ENCODE measurements at places on chromosomes 1 and 21.
A peak's percentile ranks its signal among the peaks of the same experiment; 100 is the strongest.

GRCh38 chr1:54408147-54409066 is 2.2 kb upstream of the SSBP3 start:
- no peak for DNase-seq

GRCh38 chr1:154937988-154938386 is 1.5 kb upstream of the PMVK start:
- DNase-seq, result no peak

GRCh38 chr1:3779912-3780416 is 7.4 kb downstream of the SMIM1 start:
- DNase-seq, result no peak

DNA sequence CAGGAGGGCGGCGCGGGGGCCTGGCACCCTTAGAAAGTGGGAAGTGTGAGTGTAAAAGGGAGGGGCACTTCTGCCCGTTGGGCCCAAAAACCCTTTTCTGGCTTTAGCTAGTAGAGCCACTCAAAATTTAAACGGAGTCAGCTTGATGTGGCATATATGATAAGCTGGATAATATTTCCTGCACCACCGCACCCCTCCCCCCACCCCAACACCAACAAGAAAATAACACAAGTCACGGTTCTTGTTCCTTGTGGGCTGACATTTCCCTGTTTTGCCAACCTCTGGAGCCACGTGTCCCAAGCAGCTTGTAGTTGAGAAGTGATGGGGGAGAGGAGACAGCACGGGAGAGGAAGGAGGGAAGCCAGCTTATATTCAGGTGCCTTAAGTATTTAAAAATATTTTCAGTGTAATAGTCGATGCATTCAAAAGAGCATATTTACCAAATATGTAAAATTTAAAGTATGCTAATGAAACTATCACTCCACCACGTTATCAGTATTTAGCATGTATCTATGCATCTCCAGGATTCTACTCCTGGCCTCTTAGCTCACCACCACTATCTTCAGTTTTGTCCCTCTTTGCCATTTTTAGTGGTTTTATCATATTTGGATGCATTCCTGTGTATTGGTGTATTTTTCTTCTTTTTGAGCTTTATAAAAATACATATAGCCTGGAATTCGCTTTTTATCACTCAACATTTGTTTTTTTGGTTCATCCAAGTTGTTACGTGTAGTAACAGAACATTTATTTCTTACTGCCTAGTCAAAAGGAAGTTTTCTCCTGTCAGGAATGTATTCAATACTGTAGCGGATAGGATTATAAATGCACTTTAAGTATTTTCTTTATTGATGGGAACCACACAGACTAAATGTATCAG is 773 bp upstream of the DDX59 start:
- DNase-seq, result no peak

DNA sequence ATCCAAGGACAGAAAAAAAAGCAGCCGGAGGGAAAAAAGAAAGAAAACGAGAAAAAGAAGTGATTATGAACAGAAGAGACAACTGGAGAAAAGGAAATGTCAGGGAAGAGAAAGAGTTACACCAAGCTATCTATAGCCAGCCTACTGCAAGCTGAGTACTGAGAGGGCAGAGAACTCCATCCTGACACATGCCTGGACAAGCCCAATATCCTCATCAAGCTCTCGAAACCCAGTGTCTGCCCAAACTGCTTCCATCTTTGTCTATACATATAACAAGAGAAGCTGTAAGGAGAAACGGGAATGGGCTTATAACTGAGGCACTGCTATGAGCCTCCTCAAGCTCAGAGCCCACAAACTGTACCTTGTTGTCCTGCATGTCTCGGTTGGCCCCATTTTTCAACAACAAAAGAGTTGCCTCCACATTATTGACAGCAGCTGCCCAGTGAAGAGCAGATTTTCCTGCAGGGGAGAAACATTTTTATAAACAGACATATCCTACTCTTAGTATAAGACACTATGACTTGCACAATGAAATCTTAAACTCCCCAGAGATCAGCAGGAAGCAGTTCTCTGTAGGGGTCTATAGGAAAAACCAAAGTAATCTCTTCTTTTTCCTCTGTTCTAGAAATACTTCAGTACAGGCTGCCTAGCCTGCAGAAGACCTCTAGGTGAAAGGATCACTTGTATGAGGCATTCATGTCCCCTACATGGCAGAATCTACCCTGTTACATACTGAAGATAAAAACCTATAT is 21.2 kb upstream of the ADAM30 start:
- DNase-seq, result no peak

GRCh38 chr1:58574816-58575215 is 2.2 kb downstream of the TACSTD2 start:
- no peak for DNase-seq

DNA sequence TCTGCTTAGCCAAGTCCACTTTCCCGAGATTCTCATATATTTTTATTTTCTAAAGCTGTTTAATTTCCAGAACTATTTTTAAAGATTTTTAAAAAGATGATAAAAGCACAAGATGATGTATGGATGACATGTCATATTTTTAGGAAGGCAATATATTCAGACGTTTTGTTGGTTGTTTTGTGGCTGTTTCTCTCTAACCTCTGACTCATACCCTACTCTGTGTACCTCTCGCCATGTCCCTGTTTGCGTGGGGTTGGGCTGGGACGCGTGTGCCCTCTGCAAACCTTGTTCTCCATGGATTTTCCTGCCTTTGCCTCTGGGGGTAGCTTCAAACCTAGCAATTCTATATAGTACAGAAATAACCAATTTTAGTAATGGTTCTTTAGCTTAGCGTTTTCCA is 132.0 kb downstream of the GALNT2 start:
- DNase-seq, result no peak

- no peak for DNase-seq
Observed at GRCh38 chr1:202794051-202794740, 14.0 kb downstream of the KDM5B start.

DNA sequence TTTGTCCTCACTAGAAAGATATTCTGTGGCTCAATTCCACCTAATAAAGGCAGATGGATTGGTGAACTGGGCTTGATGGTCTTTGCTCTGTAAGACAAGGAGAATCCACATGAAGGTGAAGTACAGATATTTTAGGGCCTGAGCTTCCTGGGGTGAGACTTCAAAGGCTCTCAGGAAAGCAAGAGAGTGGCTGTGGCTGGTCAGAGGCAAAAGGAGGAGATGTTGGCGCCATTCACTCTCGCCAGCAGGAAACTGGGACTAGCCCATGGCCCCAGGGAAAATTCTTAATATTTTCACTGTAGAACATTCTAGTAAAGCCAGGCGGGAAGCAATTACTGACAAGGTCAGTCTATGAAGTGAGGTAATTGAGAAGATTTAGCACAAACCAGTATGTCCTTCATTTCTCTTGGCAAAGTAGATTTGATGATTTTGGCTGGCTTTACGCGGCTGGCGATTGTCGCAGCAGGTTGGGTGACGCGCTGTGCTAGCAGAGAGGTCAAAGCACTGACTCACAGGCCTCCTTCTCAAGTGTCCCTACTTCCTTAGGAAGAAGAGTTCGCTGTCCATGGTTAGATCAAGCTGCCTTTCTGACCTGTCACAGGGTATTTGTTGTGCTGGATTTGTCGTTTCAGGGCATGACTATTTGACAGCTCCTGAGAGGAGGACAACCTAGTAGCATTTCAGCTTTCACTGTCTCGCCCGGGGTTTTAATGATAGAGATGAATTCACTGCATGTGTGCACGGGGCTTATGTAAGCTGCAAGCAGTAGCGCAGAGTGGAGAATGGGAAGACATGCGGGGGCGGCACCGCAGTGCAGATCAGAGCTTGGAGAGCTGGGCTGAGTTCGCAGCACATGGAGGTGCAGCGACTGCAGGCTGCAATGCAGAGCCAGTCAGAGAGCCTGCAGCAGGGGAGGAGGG is 32.7 kb downstream of the XCL1 start:
- DNase-seq, result peak; percentile 60

DNA sequence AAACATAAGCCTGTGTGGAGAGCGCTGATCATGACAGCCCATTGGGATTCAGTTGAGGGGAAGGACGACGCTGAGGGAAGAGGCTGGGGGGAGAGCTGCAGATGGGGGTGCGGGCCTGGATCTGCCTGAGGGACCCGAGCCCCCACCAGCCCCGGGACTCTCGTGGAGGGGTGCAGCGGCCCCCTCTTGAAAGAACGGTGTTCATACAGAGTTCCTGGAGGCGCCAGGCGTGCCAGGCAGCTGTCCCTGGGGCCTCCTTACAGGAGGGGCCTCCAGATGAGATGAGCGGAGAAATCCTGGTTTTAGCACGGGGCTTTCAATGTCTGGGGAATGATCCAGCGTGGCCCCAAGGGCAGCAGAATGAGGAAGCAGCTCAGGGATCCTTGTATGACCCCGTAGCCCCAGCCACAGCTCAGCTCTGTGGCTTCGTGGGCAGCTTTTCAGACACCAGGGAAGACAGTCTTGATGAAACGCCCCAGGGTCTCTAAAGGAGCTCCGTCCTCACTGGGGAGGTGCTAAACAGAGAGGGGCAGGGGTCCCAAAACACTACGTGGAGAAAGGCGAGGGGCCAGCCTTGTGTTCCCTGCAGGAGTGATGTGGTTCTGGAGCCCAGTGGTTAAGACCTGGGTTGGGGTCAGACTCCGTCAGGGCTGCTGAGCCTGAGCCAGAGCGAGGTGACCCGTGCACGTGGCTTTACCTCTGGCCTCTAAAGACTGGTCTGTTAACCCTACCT is 7.2 kb upstream of the DSCAM start:
- DNase-seq, result no peak

DNA sequence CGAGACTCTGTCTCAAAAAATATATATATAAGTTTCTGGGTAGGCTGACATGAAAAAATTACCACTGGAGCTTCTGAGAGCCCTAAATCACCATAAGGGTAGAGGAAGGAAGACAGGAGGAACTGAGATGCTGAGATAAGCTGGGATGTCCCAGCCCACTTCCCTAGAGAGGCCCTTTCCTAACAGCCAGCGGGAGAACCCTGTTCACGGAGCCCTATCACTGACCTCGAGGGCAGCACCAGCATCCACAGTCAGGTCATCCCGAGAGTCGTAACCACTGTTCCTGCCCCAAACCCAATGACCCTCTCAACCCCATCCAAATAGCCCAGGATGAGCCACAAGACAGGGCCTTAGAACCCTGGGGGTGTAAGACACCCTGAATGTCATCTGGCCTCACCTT is 77.5 kb downstream of the CD34 start:
- no peak for DNase-seq

DNA sequence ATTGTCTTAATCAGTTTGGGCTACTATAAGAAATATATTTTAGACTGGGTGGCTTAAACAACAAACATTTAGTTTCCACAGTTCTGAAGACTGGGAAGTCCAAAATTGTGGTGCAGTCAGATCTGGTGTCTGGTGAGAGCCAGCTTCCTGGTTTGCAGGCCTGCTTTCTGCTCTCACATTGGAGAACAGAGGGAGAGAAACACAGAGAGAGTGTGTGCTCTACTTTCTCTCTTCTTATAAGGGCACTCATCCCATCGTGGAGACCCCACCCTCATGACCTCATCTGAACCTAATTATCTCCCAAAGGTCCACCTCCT is 4.1 kb downstream of the LEPR start:
- DNase-seq, result no peak

DNA sequence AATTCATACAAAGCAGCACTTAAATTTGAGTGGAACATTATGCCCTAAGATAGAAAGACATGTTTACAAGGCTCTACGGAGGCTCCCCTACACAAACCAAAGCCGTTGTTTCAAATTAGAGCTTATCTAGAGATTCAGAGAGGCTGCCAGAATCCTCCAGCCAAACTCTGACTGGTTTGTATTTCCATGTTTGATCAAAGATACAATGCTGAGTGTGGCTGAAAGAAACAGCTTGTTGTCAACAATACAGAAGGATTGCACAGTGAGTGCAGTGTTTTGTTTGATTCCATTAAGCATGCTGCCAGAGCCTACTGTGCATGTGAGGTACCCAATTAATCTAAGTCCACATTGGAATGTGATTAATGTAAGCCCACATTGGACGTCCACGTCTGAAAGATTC is 402.7 kb downstream of the DISC1 start:
- no peak for DNase-seq

DNA sequence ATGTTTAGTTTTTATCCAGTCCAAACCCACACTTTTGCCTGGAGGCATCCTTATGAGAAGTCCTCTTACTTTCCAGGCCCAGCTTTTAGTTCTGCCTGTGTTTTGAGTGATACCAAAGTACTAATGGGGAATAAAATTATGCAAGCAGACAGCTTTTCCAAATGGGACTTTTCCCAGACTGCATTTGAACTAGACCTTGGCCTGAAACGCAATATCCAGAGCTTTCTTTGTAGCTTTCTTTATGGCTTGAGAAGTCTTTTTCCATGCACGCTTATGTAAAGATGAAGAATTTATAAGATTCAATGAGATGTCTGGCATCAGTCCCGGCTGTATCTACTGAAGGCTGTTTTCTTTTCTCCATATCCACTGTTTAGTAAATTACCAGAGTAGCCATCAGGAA is 236.6 kb upstream of the RAB4A start:
- no peak for DNase-seq

GRCh38 chr1:3522112-3522511 is 67.6 kb downstream of the ARHGEF16 start:
- no peak for DNase-seq

DNA sequence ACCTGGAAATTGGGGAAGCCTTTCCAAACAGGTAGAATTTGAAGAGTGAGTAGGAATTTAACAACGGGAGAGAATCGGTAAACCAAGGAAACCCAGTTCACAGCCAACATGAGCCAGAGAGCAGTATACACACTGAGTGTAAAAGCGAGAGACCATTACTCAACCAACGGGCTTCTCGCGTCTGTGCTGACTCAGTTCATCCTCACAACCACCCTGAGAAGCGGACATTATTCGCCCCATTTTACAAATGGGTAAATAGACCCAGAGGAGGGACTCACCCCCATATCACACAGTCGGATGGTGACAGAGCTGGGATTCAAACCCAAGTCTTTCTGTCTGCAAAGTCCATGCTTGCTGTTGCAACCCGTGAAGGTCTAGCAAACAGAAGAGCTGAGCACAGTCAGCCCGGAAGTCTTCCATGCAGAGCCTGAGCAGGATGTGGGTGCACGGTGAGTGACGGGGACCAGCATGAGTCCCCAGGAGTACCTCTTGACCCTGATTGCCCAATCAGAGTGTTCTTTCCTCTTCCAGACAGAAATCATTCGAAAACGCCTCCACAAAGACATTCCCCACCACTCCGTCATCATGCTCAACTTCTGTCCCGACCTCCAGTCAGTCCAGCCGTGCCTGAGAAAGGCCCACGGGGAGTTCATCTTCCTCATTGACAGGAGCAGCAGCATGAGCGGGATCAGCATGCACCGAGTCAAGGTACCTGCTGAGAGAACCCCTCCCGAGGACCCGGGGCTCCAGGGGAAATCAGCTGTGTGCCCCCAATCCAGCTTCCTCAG is 32.3 kb downstream of the VWA5B1 start:
- DNase-seq, result no peak

- no peak for DNase-seq
Observed at GRCh38 chr1:156503698-156504437, 3.3 kb upstream of the MEF2D start.

GRCh38 chr1:199667089-199667488 is 360.4 kb upstream of the NR5A2 start:
- no peak for DNase-seq

GRCh38 chr1:158248118-158248517 is 6.1 kb upstream of the CD1A start:
- DNase-seq, result no peak
